ENCODE measurements at places on chromosomes 3 and 15.

DNA sequence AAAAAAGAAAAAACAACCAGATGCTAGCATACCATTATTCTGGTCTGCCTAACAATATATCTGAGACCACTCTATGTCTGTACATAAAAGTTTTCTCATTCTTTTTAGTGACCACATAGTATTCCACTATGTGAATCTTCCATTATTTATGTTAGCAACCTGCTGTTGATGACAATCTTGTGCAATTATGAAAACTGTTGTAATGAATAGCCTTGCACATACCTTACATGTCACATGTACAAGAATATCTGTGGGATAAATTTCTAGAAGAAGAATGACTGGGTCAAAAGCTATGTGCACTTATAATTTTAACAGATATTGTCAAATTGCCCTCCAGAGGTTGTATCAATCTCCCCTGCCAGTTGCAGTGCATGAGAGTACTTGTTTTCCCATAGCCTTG lies 62.5 kb downstream of the ARHGAP31 start:
- no peak for DNase-seq

DNA sequence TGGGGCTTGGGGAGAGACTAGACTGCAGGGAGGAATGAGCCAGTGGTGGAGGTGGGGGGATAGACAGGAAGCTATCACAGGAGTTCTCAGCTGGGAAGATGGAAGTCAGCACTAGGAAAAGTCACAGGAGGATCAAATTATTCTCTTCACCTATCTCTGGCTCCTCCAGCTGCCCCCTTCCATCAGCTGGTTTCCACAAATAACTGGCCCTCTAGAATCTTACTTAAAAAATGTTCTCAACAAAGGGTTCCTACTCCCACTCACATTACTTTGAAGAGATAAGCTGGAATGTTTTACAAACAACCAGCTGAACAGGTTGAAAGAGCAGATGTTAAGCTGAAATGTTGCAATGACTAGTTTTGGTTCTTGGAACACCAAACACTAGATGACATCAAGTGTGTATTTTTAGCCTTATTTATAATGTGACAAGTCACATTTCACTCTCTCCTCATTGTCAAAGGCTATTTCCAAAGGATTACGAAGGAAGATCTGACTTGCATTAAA lies 102.7 kb upstream of the AADACL2 start:
- DNase-seq: no peak

GRCh38 chr3:117873249-117873600 lies 1161.4 kb downstream of the IGSF11 start:
- no peak for DNase-seq

GRCh38 chr3:42846685-42847522 lies 28.8 kb downstream of the CYP8B1 start:
- no peak for DNase-seq

DNA sequence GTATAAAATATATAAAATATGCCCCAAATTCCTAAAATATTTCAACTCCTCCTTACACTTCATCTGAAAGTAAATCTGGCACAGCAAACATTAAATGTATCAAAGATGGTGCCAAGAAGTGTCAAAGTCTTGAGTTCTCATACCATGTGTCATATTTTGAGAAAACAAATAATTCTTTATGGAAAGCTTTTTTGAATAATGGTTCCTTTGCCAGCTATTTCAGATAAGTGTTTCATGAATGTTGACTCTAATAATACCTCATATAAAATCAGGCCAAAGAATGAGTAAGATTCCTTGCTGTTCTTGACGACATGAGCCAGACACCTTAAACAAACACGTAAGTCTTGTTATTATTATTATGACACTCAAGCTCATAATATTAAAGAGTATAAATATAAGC lies 30.3 kb upstream of the ZNF385D start:
- DNase-seq: no peak

- no peak for DNase-seq
Observed at GRCh38 chr15:53786401-53786800, 26.9 kb upstream of the WDR72 start.

DNA sequence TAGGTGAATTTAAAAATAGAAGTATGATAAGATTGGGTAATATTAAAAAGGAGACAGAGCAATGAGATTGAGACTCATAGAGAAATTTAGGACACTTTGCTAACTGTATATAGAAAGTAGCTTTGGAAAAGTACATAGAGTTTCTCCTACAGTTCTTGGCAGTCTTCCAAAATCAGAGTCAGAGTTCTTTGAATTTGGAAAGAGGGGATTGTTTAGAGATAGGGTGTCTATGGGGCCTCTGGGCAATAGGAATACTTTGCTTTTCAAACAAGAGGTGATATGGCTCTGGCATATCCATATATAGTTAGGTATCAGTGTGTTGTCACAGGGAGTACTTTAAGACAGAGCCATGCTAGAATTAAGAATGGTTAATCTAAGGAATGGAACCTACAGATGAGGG lies 477.1 kb upstream of the KCNMB2 start:
- no peak for DNase-seq

DNA sequence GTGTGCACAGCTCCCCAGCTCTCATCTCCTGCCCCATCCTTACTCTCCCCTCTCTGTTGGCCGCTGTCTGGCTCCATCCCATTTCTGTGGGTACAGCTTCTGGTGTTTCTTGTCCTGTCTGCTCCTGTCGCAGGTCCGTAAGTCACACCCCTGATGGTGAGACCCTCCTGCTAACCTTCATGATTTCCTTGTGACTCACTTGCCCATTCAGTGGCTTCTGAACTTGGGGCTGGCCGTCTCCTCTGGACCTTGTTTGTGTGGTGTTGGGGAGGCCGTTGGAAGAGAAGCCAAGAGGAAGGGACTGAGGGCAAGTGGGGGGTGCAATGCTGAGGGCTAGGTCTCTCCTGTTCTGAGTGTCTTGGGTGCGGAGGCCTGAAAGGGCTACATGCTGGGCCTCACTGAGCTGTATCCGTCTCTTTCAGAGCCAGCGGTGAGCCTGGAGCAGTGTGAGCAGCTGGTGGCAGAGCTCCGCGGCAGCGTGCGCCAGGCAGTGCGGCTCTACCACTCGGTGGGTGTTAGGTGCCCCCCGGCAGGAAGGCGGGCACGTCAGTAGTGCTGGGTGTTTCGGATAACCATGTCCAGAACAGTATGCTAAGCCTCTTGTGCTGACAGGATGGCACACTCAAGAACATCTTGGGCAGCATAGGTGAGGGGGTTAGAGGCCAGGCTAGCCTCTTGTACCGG lies 3.7 kb upstream of the JMJD7 start:
- no peak for DNase-seq

GRCh38 chr15:76991048-76991447 lies 3.9 kb upstream of the PSTPIP1 start:
- DNase-seq: no peak

DNA sequence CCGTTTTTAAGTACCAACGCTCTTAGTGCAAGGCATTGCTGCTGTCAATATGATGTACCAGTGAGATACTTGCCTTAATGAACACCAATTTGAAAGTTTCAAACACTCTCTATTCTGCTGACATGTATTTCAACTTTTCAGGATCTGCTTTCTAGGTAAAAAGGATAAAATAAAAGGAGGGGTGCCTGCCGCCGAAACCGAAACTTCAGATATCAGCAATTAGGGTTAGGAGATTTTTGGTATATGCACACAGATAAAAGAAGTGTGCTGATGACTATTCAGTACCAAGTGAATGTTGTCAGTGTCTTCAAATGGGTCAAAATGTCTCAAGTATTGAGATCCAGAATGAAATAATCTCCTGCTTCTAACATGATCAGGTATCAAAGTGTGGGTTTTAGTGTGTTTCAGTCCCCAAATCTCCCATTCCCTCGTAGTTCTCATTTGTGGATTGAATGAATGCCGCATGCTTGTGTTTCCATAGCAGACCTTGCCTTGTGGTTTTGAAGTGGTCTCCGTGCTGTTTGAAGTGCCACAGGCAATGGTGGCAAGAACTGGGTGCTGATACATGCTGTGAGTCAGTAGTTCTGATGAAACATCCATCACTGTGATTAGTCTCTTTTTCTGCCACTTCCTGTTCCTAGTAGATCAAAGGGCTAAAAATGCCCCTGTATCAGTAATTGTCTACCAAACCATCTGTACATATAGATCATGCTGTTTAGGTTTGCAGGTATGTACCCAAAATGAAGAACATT lies 22.5 kb downstream of the CHST14 start:
- no peak for DNase-seq

DNA sequence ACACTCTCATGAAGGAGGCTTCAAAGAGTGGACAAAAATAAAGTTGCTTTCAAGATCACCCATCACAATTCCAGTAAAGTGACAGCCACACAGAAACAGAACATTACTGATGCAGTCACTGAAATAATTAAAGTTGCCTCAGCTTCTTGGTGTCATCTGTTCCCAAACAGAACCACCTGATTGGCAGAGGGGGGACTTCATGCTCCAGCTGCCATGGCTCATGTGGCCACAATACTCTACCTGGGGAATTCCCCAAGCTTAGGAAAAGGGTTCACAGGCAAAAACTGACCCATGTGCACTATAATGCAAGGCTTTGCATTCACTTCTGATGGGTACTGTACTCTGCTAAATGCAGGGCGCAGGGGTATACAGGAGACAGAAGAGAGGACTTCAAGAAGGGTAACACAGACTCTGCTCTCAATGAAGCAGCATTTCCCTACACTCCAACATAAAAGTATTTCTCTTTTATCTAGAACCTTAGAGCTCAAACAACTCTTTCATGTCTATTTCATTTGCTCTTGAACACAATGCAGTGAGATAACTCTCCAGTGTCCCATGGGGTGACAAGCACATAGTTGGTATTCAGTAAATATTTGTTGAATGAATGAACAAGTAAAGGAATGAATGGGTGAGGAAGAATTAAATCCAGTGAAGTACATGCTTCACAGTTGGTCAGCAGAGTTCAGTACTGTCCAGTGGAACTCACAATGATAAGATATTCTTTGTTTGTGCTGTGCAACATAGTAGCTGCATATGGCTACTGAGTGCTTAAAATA lies 8.6 kb upstream of the CTNNB1 start:
- DNase-seq: no peak

DNA sequence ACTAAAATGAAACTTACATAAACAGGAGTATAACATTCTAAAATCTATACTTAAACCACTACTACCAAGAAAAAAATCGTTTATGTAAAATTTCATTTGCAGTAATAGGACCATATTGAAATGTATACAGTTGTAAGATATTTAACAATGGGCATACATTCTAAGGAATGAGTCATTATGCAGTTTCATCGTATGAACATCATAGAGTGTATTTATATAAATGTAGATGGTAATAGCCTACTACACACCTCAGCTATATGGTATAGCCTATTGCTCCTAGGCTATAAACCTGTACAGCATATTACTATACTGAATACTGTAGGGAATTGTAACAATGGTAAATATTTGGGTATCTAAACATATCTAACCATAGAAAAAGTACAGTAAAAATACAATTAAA lies 79.5 kb downstream of the DPH6 start:
- no peak for DNase-seq

DNA sequence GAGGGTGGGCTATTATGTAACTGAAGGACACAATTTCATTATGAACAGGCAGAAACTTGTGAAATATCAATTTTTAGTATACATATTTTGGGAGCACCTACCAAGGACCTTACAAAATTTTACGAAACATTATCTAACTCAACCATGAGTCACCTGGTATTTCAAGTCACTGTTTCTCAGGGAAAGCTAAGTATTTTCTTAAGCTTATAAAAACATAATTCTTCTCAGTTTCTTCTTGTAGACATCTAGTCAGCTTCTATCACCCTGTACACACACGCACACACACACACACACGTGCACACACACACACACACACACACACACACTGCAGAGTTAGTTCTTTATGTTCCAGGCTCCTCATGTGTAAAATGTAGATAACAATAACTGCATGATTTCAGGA lies 658.3 kb downstream of the TUSC7 start:
- DNase-seq: no peak

GRCh38 chr15:101114166-101114565 lies 137.7 kb downstream of the CHSY1 start:
- DNase-seq: no peak

- no peak for DNase-seq
Observed at GRCh38 chr3:138429665-138430064, 4.8 kb upstream of the ESYT3 start.

All from central memory CD8-positive, alpha-beta T cell (primary cell).